T-helper 2 cell (primary cell): ENCODE measurements at places on chromosomes 3 and 15.
A peak's percentile ranks its signal among the peaks of the same experiment; 100 is the strongest.

GRCh38 chr3:170233530-170233929 is 11.3 kb downstream of the PRKCI start:
- no peak for DNase-seq

- DNase-seq: no peak
These were observed 82.6 kb downstream of the PDZRN3 start for GRCh38 chr3:73542136-73542535.

DNA sequence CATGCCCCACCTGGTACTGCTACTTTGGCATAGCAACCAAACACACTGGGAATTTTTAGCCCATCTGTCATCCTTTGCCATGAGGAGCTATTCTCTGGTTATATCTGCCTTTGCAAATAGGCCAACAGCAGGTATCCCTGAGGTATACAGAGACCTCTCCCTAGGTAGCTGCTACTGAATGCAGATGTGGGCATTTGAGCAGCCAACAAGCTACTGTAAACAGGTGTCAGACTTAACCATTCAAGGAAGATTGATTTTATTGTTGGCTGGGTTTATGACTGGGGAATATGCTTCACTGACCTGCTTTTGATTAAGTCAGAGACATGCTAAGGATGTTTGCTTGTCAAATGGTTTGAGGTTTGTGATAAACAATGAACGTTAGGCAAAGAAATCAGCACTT is 183.2 kb downstream of the OXSM start:
- DNase-seq: no peak

DNA sequence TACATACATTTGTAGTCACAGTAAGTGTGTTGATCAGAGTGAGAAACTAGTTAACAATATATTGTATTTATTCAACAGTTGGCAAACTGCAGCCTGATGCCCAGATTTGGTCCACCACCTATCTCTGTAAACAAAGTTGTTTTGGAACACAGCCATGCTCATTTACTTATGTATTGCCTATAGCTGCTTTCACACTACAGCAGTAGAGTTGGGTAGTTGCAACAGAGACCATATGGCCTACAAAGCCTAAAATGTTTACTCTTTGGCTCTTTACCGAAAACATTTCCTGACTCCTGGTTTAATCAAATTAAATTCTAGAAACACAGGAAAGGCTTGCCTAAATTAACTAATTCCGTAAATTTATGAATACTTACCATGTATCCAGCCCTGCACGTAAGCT is 39.4 kb downstream of the CMC1 start:
- DNase-seq: no peak

GRCh38 chr15:70264014-70264582 is 166.4 kb upstream of the TLE3 start:
- DNase-seq: no peak

- no peak for DNase-seq
These were observed 193.3 kb upstream of the TOPAZ1 start for GRCh38 chr3:44048196-44048924.

DNA sequence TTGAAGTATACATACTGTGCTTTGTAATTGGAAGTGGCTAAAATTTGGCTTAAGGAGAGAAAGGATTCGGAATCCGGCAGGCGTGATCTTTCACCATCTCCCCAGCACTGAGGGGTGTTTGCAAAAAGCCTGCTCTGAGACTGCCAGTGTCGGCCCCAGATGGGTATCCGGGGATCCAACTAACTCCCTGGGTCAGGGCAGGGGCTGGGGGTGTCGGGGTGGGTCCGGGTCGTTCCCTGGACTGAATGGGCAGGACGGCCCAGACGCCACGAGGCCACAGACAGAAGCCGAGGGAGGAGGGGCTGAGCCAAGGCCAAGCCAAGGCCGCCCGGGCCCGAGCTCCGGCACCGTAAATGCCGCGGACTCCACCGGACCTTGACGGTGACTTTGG is 349 bp downstream of the PPIB start:
- no peak for DNase-seq

- DNase-seq: peak; percentile 69
These were observed 274.4 kb downstream of the ADAMTSL3 start for GRCh38 chr15:83928392-83928734.

DNA sequence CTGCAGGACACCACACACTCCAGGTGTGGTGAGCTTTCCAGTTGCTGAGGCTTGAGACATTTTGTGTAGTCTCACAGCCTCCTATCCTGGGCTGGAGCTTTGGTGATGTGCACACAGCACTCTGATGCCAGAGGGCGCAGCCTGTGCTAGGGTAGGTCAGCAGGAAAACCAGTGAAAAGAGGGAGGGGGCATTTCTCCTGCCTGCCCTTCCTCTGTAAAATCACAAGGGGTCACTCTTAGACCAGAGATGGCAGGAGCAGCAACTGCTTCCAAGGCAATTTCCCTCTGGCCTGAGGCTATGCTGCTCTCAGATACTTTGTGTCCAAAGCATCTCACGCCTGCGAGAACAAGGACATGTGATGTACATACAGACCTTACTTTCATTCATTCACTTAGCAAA is 16.5 kb upstream of the MUSTN1 start:
- no peak for DNase-seq

- no peak for DNase-seq
These were observed 5.8 kb downstream of the GNAI2 start for GRCh38 chr3:50241713-50242380.

DNA sequence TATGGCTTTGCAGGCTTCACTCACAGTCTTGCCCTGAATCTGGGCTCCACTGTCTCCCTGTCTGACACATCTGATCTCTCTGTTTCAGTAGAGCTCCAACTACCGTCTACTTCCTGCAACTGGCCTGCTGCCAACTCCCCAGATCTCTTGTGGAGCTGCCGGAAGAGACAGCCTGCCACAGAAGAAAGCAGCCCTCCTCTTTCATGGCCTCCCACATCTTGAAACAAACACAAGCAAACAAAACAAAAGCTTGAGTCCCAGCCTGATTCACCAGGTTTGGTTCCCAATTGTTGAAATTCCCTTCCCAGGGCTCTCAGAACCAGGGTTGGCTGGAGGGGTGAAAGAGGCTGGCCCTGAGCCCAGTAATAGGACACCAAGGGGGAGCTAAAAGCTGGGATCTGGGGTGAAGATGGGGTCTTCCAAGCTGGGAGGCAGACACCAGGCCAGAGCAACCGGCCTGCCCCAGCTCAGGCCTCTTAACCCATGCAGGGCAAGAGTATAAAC is 55.3 kb upstream of the CA12 start:
- peak; percentile 92 for DNase-seq

DNA sequence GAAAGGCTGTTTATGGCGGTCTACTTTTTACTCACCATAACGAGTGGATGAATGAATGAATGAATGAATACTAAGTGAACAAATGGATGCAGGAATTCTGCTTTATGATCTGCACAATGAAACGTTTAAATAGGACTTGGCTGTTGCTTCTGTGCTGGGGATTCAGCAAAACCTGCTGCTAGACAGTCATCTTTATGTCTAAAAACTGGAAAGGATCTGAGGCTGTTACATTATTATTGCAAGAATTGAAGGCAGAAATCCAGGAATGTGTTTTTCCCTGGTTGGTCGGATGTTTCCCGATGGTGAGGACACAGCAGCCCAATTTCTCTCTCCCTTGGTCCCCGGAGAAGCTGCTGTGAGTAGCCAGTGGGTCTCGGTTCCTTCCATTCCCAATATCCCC is 94.2 kb downstream of the GABRG3 start:
- no peak for DNase-seq
